Activated T-cell treated with anti-CD3 and anti-CD28 coated beads, Interleukin-2, amount 50 U/mL, for 1 hour (primary cell): ENCODE measurements at places on chromosomes 11 and 22.

DNA sequence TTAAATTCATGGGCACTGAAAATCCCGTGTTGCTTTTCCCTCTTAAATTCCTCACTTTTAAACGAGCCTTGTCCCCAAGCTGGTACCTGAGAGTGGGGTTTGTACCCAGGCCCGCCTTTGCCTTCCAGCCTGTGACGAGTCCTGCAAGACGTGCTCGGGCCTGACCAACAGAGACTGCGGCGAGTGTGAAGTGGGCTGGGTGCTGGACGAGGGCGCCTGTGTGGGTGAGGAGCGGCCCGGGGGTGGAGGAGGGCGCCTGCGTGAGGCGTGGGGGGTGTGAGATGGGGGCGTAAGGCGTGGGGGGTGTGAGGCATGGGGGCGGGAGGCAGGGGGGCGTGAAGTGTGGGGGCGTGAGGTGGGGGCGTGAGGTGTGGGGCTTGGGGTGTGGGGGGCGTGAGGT is 4.0 kb downstream of the CRELD2 start:
- DNase-seq, result no peak

DNA sequence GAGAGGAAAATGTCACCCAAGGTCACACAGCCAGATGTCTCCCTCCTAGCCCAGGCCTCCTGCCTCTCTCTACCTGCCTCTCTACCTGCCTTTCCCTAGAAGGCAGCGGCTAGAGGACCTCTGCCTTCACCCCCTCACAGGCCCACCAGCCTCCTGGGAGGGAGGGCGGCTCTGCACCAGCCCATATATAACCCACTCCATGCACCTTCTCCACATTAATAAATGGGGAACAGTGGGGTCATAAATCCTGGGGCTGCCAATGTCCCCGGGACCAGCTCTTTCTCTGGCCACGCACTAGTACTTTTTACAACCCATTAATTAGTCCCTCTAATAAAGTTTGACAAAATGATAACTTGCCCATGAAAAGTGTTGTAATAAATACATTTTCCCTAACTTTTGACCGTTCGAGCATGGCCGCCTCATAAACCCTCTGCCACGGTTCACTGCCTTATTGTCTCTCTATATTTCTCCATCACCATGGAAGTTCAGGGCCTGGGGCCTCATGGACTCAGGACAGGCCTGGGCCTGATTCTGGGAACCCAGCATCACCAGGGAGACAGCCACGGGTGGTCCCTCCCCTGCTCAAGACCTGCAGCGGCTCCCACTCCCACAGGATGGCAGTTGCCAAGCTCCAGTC is 102.1 kb downstream of the MN1 start:
- no peak for DNase-seq

GRCh38 chr11:71321433-71322191 is 69.2 kb upstream of the SHANK2 start:
- DNase-seq, result no peak

DNA sequence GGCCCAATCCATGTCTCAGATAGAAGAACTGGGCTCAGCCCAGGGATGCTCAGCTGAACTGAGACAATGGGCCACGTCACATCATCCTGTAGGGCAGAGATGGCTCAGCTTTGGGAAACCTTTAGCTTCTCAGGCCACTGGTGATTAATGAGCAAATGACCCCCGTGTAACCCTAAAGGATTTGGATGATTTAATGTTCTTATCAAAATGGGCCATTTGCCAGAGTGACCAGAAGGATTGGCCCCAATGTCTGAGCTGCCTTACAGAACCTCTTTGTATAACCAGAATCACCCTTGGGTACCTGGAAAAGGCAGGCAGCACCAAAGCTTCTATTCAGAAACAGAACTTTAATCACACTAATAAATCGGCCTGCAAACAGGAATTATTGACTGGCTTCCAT is 73.7 kb downstream of the ABTB2 start:
- DNase-seq, result no peak

GRCh38 chr11:34651551-34651950 is 30.7 kb downstream of the EHF start:
- DNase-seq, result no peak

- DNase-seq, result no peak
These were observed 21.6 kb upstream of the NNMT start for GRCh38 chr11:114274637-114275036.

- no peak for DNase-seq
These were observed 205.5 kb downstream of the CTTN start for GRCh38 chr11:70603756-70604211.

- DNase-seq, result no peak
These were observed 99.6 kb upstream of the SPON1 start for GRCh38 chr11:13862845-13863392.

DNA sequence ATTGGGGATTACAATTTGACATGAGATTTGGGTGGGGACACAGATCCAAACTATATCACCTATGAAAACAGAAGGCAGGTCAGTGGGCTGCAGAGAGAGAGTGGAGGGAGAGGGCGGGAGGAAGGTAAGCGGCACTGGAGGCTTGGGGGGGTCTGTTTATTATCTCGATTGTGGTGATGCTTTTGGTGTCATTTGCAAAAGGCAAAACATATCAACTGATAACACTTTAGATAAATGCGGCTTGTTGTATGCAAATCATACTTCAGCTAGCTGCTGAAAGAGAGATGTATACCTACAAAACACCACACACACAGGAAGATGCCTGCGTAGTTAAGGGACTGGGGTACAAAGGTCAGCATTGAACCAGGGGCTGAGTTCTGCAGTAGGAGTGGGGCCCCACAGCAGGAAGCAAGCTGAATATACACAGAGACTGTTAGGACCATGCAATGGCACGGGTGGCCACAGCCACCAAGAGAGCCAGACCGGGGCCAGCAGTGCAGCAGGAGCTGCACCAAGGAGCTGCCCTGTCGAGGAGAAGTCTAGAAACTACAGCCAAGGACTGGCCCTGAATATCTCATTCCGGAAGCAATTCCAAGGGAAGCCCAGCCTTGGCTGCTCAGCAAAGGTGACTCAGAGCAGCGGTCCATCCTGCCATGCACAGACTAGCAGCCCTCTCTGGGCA is 23.8 kb upstream of the TOLLIP start:
- DNase-seq, result no peak

DNA sequence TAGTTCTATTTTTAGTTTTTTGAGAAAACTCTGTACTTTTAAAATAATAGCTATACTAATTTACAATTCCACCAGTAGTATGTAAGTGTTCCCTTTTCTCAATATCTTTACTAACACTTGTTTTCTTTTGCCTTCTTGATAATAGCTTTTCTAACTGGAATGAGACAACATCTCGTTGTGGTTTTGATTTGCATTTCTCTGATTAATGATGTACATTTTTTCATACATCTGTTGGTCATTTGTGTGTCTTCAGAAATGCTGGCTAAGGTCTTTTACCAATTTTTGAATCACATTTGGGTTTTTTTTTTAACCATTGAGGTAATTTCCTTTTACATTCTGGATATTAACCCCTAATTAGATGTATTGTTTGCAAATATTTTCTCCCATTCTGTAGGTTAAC is 258.9 kb downstream of the DYNC2H1 start:
- no peak for DNase-seq

- no peak for DNase-seq
These were observed 351.1 kb downstream of the CADM1 start for GRCh38 chr11:115153135-115153534.

- DNase-seq, result no peak
These were observed 122.7 kb downstream of the RBFOX2 start for GRCh38 chr22:35905894-35906293.

DNA sequence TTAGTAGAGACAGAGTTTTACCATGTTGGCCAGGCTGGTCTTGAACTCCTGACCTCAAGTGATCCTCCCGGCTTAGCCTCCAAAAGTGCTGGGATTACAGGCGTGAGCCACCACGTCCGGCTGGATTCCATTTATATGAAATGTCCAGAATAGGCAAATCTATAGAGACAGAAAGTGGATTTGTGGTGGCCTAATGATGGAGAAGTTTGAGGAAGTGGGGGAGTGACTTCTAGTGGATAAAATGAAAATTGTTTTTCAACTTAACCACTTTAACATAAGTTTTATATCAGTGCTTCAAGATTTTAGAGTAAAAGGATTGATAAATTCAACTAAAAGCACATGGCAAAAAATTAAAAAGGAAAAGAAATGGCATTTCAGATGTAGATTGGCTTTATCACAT is 66.2 kb downstream of the HIPK3 start:
- DNase-seq, result no peak

DNA sequence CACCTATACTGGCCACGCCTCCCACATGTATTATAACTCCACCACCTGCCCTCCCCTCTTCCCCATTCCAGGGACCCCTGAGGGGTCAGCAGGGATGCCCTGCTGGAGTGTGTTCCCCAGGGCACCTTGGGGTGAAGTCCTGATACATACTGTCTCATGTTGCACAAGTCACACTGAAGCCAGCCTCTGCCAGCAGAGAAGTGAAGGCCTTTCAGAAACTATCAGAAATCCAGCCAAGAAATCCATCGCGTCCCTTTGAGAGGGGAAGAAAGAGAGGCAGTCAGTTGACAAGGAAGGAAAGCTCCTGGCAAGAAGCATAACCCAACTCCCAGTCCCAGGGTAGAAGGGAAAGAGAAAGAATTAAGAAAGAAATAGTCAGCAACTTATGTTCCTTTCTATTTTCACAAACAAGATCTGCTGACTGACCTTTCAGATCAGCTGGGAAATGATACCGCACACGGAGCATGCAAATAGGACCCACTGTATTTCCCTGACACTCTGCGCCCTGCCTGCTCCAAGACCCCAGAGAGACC is 45.2 kb downstream of the SC5D start:
- no peak for DNase-seq

GRCh38 chr11:47001781-47002181 is 65.2 kb downstream of the CSTPP1 start:
- no peak for DNase-seq

DNA sequence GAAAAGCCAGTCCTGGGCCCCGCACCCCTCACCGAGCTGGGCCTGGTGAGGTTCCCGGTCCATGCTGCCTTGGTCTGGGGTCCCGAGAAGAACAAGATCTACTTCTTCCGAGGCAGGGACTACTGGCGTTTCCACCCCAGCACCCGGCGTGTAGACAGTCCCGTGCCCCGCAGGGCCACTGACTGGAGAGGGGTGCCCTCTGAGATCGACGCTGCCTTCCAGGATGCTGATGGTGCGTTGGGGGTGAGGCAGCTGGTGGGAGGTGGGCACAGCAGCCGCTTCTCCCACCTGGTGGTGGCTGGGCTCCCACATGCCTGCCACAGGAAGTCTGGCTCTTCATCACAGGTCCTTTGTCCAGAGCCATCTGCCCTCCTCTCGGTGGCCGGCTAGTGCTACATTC is 4.5 kb upstream of the SMARCB1 start:
- DNase-seq, result no peak

- DNase-seq, result no peak
These were observed 18.0 kb downstream of the FLRT1 start for GRCh38 chr11:64053699-64054098.

DNA sequence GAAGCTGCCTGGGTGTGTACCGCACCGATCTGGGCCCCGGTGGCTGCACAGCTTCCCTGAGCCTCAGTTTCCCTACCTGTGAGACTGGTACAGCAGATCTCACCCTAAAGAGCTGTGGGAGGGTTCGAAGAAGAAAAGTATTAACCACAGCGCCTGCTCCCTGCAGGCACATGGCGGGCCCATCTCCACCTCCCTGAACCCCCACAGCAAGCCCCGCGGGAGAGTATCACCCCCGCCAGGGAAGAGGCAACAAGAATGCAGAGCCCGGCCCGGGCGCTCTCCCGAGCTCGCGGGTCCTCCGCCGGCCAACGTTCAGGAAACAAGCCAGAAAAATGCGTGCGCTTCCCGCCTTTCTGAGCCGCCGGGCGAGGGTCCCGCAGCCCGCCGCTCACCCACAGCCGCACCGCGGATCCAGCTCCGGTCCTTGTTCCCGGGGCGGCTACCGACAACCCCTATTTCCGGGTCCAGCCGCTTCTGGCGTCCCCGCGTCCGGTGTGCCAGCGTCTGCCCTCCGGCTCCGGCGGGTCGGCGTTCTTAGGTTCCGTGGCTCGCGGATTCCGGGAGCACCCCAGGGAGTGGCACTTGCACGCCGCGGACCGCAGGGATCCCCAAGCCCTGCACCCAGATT is at the start of gene TOP3B:
Gene TOP3B, minus strand, starts transcription at position 450 of the 628 bp plus-strand sequence. CDS start 7,078 bp downstream, outside the sequence.
- DNase-seq, result peak; percentile 83

- no peak for DNase-seq
These were observed 11.3 kb downstream of the EED start for GRCh38 chr11:86255896-86256295.

DNA sequence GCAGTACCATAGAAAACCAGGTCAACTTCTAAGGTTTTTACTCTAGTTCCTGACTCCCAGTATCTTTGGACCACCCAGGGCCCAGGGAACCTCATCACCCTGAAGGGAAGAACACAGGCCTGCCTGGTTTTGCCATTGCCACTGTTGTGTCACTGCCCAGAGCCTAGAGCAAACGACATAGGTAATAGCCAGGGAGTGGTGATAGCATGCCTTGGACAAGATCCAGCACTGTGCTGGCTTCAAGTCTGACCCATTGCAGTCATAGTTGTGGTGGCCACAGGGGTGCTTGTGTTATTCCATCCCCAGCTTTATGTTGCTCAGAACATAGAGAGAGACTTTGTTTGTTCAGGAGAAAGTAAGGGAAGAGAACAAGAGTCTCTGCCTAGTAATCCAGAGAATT is 2310.2 kb downstream of the LRRC4C start:
- no peak for DNase-seq

DNA sequence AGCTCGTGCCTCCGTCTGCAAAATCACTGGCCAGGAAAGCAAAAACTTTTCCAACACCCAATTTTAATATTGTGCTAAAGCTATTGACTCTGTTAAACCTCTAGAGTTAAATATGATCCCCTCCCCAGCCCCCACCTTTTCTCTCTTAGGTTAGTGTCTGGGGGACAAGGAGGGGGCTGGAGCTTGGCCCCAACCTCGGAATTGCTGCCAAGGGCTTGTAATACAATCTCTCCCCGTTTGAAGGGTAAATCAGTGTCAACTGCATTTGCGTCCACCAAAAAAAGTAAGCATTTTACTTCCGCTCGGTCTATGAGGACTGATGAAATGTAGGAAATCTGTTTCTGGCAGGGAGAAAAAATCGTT is at the start of gene GAS2:
Gene GAS2, plus strand, starts transcription at position 287 of the 363 bp plus-strand sequence. CDS start 8,259 bp downstream, outside the sequence.
- DNase-seq, result no peak

DNA sequence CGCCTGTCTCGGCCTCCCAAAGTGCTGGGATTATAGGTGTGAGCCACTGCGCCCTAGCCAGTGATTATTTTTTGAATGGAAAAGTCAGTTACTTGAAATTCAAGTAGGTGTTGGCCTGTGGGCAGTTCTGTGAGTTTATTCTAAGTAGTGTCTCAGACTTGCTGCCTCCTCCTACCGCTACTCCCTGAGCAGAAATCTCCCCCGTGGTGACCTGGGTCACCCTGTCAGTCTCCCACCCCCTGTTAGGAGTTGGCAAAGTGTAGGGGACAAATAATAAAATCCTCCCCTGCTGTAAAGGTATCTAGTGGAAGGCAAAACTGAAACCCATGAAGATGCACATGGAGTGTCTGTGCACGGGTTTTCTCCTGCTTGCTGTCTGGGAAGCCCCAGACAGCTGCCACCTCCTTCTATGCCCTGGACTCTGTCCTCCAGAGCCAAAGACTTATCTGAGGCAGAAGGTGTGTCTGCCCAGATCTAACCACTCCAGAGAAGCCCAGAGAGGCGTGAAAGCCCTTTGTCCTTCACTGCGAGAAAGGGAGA is 26.3 kb downstream of the SNAP29 start:
- no peak for DNase-seq

- DNase-seq, result no peak
These were observed 54.7 kb upstream of the NECTIN1 start for GRCh38 chr11:119783466-119784400.
